Activated T-helper 1 cell treated with anti-CD3 and anti-CD28 coated beads, Interleukin-12 subunit alpha, Interleukin-12 subunit beta, Interleukin-2, Interleukin-4 antibody, amounts not matched to agents 30 ng/mL and 10 ng/mL and 1 ng/mL, durations not matched to agents 14 hours and 24 hours and 36 hours (primary cell): ENCODE measurements at places on chromosomes 7 and 10. TPM values are rescaled to one million over a fixed set of nuclear protein-coding genes. Genes with fewer than 3 reads are reported as not detected.

- H3K27me3 ChIP-seq: peaks cover 73% of the 10 kb centered on the region
- peak overlapping the region; percentile 84 for H3K27ac ChIP-seq
- H3K36me3 ChIP-seq: no peaks in the 10 kb centered on the region
- DNase-seq: no peak
Measured at GRCh38 chr10:117541909-117542705, 439 bp upstream of the EMX2 start.

Gene RBM33
- total RNA-seq: 75.2 and 78.9 TPM in 2 replicates

Gene HKDC1
- total RNA-seq: 0.05 and 0.12 TPM in 2 replicates

Gene OR13A1
- total RNA-seq: not detected in 2 replicates

Gene CLCN1
- not detected in 2 replicates for total RNA-seq

Gene CFAP70
- 0.26 and 0.34 TPM in 2 replicates for total RNA-seq

Gene UCN3
- not detected in 2 replicates for total RNA-seq

Gene C7orf33
- not detected in 2 replicates for total RNA-seq

DNA sequence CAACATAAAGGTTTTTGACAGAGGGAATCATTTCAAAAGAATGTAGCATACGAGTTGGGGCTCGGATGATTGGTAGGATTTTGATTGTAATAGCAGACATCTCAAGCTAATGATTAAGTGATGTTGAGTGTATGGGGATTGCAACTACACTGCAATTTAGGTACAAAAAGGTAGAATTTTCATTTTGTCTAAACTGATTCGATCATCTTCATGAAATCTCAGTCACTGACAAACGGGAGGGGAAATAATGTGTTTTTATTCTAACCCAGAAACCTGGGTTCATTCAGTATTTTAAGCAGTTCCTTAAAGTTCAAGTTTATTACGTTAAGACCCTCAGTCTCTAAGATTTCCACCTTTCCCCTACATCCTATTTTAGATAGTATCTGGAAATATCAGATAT, 3.9 kb upstream of the PHYHIPL start:
- peaks cover 10% of the 10 kb centered on the region for H3K27me3 ChIP-seq
- no peak overlapping the region for H3K27ac ChIP-seq
- peaks cover 4% of the 10 kb centered on the region for H3K4me1 ChIP-seq
- DNase-seq: no peak

DNA sequence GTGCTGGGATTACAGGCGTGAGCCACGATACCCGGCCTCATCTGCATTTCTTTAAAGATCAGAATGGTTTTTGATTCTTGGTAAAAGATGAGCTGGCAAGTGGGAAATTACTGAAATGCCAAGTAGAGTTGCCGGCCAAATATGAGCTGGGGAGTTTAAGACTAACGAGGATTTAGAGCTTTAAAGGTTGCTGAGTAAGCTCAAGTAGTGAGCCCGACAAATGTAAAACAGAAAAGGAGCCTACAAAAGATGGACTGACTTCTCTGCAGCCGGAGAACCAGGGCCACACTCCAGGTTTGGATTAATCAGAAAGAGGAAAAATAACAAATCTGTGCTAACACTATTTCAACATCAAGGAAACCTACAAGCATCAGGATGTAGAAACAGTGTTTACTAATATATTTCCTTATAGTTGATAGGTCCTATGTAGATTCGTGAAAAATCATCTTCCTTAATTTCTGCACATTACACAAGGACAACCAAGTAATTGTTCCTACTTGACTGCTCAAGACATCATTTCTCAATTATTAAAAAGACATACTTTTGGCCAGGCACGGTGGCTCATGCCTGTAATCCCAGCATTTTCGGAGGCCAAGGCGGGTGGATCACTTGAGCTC, 49.6 kb downstream of the MPP7 start:
- H3K36me3 ChIP-seq: no peaks in the 10 kb centered on the region
- H3K4me1 ChIP-seq: peaks cover 4% of the 10 kb centered on the region
- no peak overlapping the region for H3K4me3 ChIP-seq
- no peak overlapping the region for H3K27ac ChIP-seq

Gene FIS1
- total RNA-seq: 138 and 143 TPM in 2 replicates

Gene APBB1IP
- 39.6 and 43.6 TPM in 2 replicates for total RNA-seq

Gene PLEKHS1
- total RNA-seq: 0.05 and 0.07 TPM in 2 replicates

- no peak for DNase-seq
- no peak within 1 kb of the TSS for H3K4me3 ChIP-seq
- no peaks in the 10 kb centered on the region for H3K27me3 ChIP-seq
- no peak within 1 kb of the TSS for H3K27ac ChIP-seq
- H3K36me3 ChIP-seq: no peaks in the 10 kb centered on the region
Measured at GRCh38 chr7:102912742-102913141, at the start of gene LRRC17. Gene LRRC17, plus strand, starts transcription at chr7:102913000. Its CDS starts 20,914 bp downstream, at chr7:102933914.

GRCh38 chr7:110625294-110625693, 465.6 kb upstream of the LRRN3 start:
- H3K4me3 ChIP-seq: no peak overlapping the region
- no peak for DNase-seq
- H3K27ac ChIP-seq: no peak overlapping the region
- no peaks in the 10 kb centered on the region for H3K27me3 ChIP-seq
- no peaks in the 10 kb centered on the region for H3K36me3 ChIP-seq

- no peaks in the 10 kb centered on the region for H3K4me1 ChIP-seq
- no peak overlapping the region for H3K4me3 ChIP-seq
- no peak overlapping the region for H3K27ac ChIP-seq
- peaks cover 2% of the 10 kb centered on the region for H3K36me3 ChIP-seq
- peaks cover 12% of the 10 kb centered on the region for H3K27me3 ChIP-seq
Measured at GRCh38 chr7:138036135-138036534, 34.2 kb upstream of the CREB3L2 start.

Gene KLF14
- not detected in 2 replicates for total RNA-seq

Gene HMX3
- not detected in 2 replicates for total RNA-seq

Gene SUN1
- total RNA-seq: 76.4 and 82.2 TPM in 2 replicates

DNA sequence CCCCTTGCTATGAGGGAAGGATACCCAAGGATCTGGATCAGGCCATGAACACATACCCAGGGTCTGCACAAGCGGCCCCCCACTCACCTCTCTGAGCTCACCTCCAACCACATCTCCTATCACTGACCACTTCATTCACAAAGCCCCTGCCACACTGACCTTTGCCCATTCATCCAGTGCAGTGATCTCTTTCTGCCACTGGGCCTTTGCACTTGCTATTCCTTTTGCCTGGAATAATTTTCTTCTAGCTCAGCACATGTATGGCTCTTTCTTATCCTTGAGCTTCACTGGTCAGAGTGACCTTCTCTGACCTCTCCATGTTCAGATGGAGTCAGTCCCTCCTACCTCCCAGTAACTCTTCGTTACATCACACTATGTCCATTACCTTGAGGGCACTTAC, 48.3 kb downstream of the ADRA2A start:
- no peaks in the 10 kb centered on the region for H3K36me3 ChIP-seq
- peaks cover 17% of the 10 kb centered on the region for H3K27me3 ChIP-seq
- H3K4me3 ChIP-seq: no peak overlapping the region
- no peak for DNase-seq
- H3K4me1 ChIP-seq: no peaks in the 10 kb centered on the region
- no peak overlapping the region for H3K27ac ChIP-seq

- H3K4me3 ChIP-seq: no peak overlapping the region
- H3K27me3 ChIP-seq: no peaks in the 10 kb centered on the region
- H3K36me3 ChIP-seq: peaks cover 61% of the 10 kb centered on the region
- no peak for DNase-seq
- H3K4me1 ChIP-seq: no peaks in the 10 kb centered on the region
- H3K27ac ChIP-seq: no peak overlapping the region
Measured at GRCh38 chr10:99754670-99755069, 22.6 kb downstream of the CUTC start.

DNA sequence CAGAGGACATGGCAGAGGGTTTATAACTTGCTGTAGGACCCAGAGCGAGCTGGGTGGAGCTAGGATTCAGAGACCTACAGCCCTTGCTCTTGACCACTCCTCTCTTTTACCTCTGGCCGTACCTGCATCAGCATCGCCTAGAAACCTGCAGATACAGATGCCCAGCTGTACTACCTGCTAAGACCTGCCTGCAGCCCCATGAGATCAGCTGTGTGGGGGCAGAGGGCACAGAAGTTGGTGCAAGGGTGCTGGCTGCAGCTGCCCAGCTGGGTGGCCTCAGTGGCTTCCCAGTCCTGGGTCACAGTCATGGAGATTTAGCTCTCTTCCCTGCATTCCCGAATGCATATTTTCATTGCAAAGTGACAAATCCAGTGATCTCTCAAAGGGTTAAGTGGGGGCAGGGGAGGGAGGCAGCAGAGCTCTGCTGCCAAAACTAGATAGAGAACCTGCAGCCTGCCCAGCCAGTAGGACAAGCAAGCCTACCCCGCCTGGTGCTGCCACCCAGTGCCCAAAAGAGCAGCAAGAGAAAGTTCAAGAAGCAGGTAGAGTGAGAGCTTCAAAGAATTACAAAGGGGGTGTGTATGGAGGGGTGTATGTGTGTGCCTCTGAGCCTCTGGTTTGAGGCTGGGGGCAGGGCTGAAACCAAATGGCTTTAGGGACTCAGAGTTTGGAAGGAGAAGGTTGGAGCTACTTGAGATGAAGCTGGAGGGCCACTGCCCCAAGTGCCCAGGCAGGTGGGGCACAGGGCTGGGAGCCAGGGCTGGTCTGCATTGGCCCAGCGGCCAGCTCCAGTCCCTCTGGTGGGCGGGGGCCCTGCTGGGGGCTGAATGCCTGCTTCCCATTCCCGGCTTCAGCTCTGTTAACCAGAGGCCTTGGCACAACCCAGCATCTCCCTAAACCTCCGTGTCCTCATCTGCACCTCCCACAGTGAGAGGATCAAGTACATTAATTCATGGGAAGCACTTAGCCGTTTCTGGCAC, 6.9 kb downstream of the FAM241B start:
- H3K4me3 ChIP-seq: no peak overlapping the region
- H3K27ac ChIP-seq: no peak overlapping the region
- peaks cover 6% of the 10 kb centered on the region for H3K36me3 ChIP-seq
- peaks cover 3% of the 10 kb centered on the region for H3K27me3 ChIP-seq

DNA sequence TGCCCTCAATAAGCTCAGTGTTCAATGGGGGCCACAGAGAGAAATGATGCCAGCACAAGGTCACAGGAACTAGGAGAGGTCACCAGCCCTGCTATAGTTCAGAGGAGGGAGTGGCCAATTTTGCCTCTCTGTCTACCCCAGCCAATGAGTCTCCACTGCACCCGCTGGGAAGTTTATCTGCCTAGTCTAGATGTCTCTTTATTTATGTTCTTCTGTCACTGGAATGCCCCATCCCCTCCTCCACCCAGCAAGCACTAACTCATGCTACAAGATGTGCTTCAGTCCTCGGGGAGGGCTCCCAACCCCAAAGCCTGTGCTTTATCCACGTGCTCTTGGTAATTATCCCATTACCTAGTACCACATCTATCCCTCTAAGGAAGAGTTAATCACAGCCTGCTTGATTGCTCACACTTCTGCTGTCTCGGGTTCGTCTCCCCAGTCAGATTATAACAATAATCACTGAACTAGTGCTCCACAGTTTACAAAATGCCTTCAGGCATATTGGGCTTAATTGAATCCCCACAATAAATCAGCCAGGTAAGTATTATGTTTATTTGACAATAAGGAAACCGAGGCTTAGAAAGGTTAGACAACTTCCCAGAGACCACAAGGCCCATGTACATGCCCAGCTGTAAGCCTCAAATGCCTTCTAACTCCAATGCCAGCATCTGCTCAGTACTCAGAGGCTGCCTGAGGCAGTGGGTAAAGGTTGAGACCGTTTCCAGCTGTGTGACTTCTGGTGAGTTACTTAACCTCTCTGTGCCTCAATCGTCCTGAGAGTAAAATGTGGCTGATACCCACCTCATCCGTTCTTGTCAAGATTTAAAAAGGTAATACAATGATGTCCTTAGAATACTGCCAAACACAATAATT, 3.9 kb downstream of the HIP1 start:
- H3K4me1 ChIP-seq: peaks cover 14% of the 10 kb centered on the region
- H3K27ac ChIP-seq: no peak overlapping the region
- no peak overlapping the region for H3K4me3 ChIP-seq
- H3K27me3 ChIP-seq: peaks cover 10% of the 10 kb centered on the region
- no peak for DNase-seq
- no peaks in the 10 kb centered on the region for H3K36me3 ChIP-seq

DNA sequence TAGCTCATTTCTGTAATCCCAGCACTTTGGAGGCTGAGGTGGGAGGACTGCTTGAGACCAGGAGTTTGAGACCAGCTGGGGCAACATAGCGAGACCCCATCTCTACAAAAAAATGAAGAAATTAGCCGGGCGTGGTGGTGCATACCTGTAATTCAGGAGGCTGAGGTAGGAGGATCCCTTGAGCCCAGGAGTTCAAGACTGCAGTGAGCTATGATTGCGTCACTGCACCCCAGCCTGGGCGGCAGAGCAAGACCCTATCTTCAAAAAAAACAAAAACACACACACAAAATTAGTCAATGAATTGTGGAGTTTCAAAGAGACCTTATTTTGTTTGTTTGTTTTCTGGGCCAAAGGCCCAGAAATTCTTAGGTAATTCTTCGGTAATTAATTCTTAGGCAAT, 110.0 kb downstream of the CUX1 start:
- no peak for DNase-seq
- no peak overlapping the region for H3K27ac ChIP-seq
- no peak overlapping the region for H3K4me3 ChIP-seq
- H3K4me1 ChIP-seq: peaks cover 6% of the 10 kb centered on the region
- peaks cover 1% of the 10 kb centered on the region for H3K27me3 ChIP-seq
- H3K36me3 ChIP-seq: peaks cover 6% of the 10 kb centered on the region

DNA sequence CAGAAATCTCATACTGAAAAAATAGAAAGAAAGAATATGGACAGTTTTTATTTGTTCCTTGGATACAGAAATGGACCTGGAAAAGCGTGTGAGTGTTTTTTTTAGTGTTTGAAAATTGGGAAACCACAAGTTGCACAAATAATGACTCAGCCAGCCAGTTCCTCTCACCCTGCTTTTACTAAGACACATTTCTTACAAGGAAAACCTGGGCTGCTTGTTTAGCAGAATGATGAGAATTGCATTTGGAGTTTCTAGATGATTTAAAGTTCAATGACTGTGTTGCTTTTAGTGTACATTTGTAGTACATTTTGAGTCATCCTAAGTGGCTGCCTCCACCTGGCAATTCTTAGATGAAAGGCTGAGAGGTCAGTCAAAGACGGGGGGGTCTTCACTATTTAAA, 218.7 kb downstream of the ABCA13 start:
- H3K27me3 ChIP-seq: peaks cover 2% of the 10 kb centered on the region
- no peak overlapping the region for H3K27ac ChIP-seq
- peaks cover 8% of the 10 kb centered on the region for H3K4me1 ChIP-seq
- no peaks in the 10 kb centered on the region for H3K36me3 ChIP-seq

GRCh38 chr7:26043801-26044200, 108.2 kb upstream of the NFE2L3 start:
- no peak overlapping the region for H3K27ac ChIP-seq
- peaks cover 17% of the 10 kb centered on the region for H3K27me3 ChIP-seq
- no peaks in the 10 kb centered on the region for H3K36me3 ChIP-seq
- H3K4me3 ChIP-seq: no peak overlapping the region
- no peaks in the 10 kb centered on the region for H3K4me1 ChIP-seq
- DNase-seq: no peak

GRCh38 chr10:119278126-119278709, 70.8 kb downstream of the GRK5 start:
- H3K27ac ChIP-seq: no peak overlapping the region
- no peaks in the 10 kb centered on the region for H3K27me3 ChIP-seq
- H3K4me3 ChIP-seq: no peak overlapping the region
- DNase-seq: no peak

Gene CLRN3
- not detected in 2 replicates for total RNA-seq
